ENCODE measurements at places on chromosomes 5 and 9.

- DNase-seq, result no peak
Measured at GRCh38 chr9:136492978-136493522, 10.2 kb upstream of the SEC16A start.

GRCh38 chr5:137734962-137735554, 831 bp downstream of the KLHL3 start:
- no peak for DNase-seq

GRCh38 chr5:179805529-179806249, 977 bp downstream of the MGAT4B start:
- DNase-seq, result peak; percentile 57

- no peak for DNase-seq
Measured at GRCh38 chr9:27537027-27537435, 7.4 kb upstream of the MOB3B start.

DNA sequence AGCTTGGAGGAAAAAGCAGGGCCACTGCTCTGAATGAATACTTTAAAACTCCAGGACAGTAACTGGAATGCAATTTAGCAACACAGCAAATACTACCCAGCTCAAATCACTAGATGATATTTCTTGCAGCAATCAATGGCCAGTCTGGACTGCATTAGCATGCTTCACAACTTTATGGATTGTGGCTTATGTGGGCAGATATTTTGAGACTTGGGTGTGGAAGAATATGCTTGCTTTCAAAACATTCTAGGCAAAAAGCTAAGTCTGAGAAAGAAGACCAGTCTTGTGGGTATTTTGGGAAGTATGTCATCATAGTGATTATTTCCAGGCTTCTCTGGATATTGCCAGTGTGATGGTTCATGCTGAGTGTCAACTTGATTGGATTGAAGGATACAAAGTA, 3.1 kb downstream of the RANBP3L start:
- no peak for DNase-seq

DNA sequence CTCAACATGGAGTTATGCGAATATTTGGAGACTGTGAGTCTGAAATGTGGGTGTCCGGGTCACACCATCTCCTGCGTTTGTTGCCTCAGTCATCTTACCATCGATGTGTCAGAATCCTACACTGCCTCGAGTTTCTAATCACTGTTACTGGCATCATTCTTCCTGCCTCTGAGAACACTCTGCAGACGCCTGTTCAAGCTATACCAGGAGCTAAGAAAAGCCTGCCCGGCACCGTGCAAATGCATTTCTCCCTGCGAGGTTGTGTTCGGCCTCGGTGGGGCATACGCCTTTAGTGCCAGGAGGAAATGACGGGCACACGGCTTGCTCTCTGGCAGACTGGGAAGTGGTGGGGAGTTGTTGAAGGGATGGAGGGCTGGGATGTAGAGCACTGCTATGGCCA, 31.2 kb upstream of the SLC25A51 start:
- no peak for DNase-seq

- DNase-seq, result no peak
Measured at GRCh38 chr9:93674580-93675335, 98.4 kb downstream of the PHF2 start.

GRCh38 chr5:150912312-150912814, 7.6 kb upstream of the ZNF300 start:
- no peak for DNase-seq

DNA sequence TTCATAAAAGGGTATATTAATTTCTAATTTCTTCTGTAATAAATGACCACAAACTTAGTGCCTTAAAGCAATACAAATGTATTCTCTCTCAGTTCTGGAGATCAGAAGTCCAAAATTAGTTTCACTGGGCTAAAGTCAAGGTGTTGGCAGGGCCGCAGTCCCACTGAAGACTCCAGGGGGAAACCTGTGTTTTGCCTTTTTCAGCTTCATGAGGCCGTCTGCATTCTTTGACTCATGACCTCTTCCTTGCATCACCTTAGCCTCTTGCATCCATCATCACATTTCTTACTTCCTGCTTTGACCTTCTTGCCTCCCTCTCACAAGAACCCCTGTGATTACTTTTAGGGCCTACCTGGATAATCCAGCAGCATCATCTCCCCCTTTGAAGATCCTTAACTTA, 42.0 kb upstream of the ALDH1B1 start:
- DNase-seq, result no peak
